Mononuclear cell (primary cell): ENCODE measurements at places on chromosomes 7 and 10. TPM values are rescaled to one million over a fixed set of nuclear protein-coding genes. Genes with fewer than 3 reads are reported as not detected.

The CELF2 gene
- 135 TPM for total RNA-seq

The LEP gene
- total RNA-seq = not detected

The FOXI2 gene
- not detected for total RNA-seq

The GCK gene
- 0.21 TPM for total RNA-seq
